ENCODE measurements at places on chromosomes 4 and X.

DNA sequence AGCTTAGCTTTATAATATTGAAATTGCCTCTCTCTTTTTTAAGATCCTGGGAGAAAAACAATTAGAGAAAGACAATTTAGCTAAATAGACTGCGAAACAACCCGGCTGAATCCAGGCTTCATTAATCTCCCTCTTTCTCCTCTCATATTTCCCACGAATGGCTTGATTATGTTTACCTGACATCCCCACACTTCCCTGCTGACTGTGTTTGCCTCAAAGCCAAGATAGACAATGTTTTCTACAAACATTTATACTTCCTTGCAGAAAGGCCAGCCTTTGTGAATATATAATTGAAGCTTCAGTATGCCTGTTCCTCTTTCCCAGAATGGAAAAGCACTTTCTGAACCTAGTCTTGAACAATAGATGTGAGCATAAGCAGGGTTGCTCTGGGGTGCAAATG is 566.8 kb downstream of the PDHA2 start:
- no peaks in the 10 kb centered on the region for H3K36me3 ChIP-seq
- no peaks in the 10 kb centered on the region for H3K4me1 ChIP-seq
- H3K27ac ChIP-seq: no peak overlapping the region
- no peak overlapping the region for H3K4me3 ChIP-seq

DNA sequence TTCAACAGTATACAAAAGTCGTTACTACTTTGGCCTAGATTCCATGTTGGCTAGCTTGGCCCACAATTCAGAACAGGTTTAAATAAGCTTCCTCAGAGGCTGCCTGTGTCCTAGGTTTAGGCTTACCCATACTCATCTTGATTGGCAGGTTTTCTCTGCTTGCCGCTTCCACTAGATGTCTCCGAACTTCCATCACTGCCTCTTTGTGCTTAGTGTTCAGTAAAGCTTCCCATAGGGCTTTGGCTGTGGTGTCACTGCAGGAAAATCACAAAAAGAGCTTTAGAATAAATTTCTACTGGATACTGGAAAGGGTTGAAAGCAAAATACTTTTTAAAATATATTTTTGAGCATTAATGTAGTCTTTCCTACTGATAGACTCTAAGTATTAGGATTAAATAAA is 52.4 kb downstream of the SCFD2 start:
- H3K27ac ChIP-seq: no peak overlapping the region
- H3K4me1 ChIP-seq: peaks cover 15% of the 10 kb centered on the region
- no peak for DNase-seq
- no peaks in the 10 kb centered on the region for H3K27me3 ChIP-seq
- H3K4me3 ChIP-seq: no peak overlapping the region

DNA sequence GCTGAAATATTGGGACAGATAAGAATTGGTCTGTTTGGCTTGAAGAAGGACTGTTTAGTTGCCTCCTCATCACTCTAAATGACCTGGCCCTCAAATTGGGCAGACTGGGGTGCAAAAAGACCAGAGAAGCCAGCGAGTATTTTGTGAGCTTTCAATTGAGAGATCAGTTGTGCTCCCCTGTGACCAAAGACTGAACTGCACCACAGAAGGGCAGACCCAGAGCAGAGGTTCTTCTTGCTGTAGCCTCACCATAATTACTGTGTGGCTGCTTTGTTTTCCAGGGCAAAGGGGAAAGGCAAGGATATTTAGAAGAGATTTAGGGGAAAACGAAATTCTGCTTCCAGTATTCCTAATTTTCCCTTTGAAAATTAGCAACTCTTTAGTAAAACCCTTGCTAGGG is 104.0 kb upstream of the MBNL3 start:
- H3K4me3 ChIP-seq: no peak overlapping the region
- no peak overlapping the region for H3K27ac ChIP-seq
- no peak for DNase-seq
- H3K36me3 ChIP-seq: no peaks in the 10 kb centered on the region

DNA sequence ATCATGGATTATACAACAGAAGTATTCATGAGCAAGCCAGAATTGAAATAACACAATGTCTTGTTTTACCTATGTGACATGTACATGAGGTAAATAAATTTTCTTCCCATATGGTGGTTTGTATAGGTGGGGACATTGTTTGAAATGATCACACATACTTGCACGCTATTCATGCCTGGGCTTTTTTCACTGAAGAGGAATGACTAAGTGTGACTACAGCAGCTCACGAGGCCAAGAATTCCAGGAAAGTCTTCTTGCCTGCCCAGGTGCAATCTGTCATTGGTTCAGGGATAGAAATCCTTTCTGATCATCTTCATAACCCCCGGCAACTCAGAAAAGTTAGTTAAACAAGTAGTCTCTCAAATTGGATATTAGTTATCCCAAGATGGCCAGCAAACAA is 36.3 kb upstream of the AREG start:
- H3K27me3 ChIP-seq: peaks cover 6% of the 10 kb centered on the region
- H3K36me3 ChIP-seq: no peaks in the 10 kb centered on the region
- no peak overlapping the region for H3K4me3 ChIP-seq
- DNase-seq: no peak
- no peaks in the 10 kb centered on the region for H3K4me1 ChIP-seq
- no peak overlapping the region for H3K27ac ChIP-seq

DNA sequence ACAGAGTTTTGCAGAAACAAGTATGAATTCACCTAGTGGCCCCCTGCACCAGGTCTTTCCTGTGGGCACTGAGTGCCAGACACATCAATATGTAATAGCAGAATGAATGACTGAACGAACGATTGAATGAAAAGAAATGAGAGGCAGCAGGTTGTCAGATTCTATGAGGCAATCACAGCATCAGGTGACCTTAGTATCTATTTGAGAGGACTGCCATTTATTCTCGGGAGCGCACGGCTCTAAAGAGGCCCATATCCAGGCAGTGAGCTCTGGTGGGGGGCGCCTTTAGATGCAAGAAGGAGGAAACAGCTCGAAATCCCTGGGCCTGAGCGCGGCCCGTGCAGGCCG is 528 bp upstream of the SLC25A4 start:
- H3K4me3 ChIP-seq: peak overlapping the region; percentile 87
- peaks cover 13% of the 10 kb centered on the region for H3K4me1 ChIP-seq
- no peak for DNase-seq
- peaks cover 14% of the 10 kb centered on the region for H3K27me3 ChIP-seq

DNA sequence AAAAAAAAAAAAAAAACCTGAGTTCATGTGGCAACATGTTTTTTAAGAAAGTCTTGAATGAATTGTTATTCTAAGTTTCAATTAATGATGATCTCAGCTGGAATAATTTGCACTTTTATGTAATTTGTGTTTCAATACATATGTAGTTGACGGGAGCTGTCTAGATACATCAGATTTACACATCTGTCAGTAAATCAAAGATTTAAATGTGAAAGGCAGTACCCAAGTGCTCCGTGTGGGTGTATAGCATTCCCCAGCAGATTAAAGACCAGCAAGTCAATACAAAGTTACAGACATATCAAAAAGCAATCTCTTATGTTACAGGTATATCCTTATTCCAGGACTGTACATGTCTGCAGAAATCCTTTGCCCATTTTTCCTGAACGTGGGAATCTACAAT is 35.2 kb downstream of the SYNPO2 start:
- peaks cover 52% of the 10 kb centered on the region for H3K27me3 ChIP-seq
- no peaks in the 10 kb centered on the region for H3K36me3 ChIP-seq
- no peak overlapping the region for H3K27ac ChIP-seq
- no peak for DNase-seq

- peak; percentile 17 for DNase-seq
- H3K27me3 ChIP-seq: no peaks in the 10 kb centered on the region
- H3K36me3 ChIP-seq: peaks cover 1% of the 10 kb centered on the region
- peak overlapping the region; percentile 90 for H3K27ac ChIP-seq
- peak overlapping the region; percentile 23 for H3K4me3 ChIP-seq
- peaks cover 53% of the 10 kb centered on the region for H3K4me1 ChIP-seq
These were observed 52.5 kb upstream of the ANTXR2 start for GRCh38 chr4:80125252-80126177.

GRCh38 chr4:60194214-60194613 is 1005.9 kb upstream of the ADGRL3 start:
- H3K4me3 ChIP-seq: no peak overlapping the region
- H3K27ac ChIP-seq: no peak overlapping the region
- H3K27me3 ChIP-seq: no peaks in the 10 kb centered on the region
- no peak for DNase-seq

GRCh38 chrX:10833299-10834169 is 213.1 kb upstream of the MID1 start:
- no peaks in the 10 kb centered on the region for H3K36me3 ChIP-seq
- H3K27me3 ChIP-seq: no peaks in the 10 kb centered on the region
- no peak for DNase-seq
- H3K4me3 ChIP-seq: no peak overlapping the region

DNA sequence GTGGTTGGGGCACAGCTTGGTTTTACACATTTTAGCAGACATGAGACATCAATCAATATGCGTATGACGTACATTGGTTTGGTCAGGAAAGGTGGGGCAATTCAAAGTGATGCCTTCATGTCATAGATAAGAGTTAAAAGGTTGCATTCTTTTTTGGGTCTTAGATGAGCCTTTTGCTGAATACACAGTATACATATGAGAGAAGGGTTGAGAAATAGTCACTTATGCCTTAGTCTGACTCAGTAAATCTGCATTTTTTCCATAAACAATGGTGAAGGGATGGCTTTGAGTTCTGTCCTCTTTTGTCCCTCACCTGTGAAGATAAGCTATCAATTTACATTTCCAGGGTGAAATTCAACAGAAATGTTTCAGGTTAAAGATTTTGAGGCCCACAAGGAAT is 43.9 kb upstream of the UGT2B15 start:
- H3K36me3 ChIP-seq: no peaks in the 10 kb centered on the region
- H3K27me3 ChIP-seq: no peaks in the 10 kb centered on the region
- no peak overlapping the region for H3K27ac ChIP-seq
- DNase-seq: no peak
- no peak overlapping the region for H3K4me3 ChIP-seq
- no peaks in the 10 kb centered on the region for H3K4me1 ChIP-seq

DNA sequence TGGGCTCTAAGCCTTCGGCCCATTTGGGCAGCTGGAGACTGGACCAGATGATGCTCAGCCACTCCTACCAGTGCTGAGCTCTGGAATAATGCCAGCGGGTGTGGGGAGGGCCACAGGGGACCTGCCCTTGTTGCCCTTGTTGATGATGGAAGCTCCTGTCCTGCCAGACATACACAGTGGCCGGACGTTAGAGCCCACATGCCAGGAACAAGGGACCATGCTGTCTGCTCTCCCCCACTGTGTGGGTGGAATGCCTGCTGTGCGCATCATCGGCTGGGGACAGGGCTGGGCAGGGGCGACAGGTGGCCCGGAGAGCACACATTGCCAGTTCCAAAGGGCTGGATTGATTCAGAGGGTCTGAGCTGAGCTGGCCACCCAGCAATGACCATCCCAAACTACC is 2.0 kb downstream of the ABLIM2 start:
- peaks cover 8% of the 10 kb centered on the region for H3K36me3 ChIP-seq
- H3K4me3 ChIP-seq: no peak overlapping the region
- no peak overlapping the region for H3K27ac ChIP-seq
- peaks cover 17% of the 10 kb centered on the region for H3K4me1 ChIP-seq
- DNase-seq: no peak
- no peaks in the 10 kb centered on the region for H3K27me3 ChIP-seq

DNA sequence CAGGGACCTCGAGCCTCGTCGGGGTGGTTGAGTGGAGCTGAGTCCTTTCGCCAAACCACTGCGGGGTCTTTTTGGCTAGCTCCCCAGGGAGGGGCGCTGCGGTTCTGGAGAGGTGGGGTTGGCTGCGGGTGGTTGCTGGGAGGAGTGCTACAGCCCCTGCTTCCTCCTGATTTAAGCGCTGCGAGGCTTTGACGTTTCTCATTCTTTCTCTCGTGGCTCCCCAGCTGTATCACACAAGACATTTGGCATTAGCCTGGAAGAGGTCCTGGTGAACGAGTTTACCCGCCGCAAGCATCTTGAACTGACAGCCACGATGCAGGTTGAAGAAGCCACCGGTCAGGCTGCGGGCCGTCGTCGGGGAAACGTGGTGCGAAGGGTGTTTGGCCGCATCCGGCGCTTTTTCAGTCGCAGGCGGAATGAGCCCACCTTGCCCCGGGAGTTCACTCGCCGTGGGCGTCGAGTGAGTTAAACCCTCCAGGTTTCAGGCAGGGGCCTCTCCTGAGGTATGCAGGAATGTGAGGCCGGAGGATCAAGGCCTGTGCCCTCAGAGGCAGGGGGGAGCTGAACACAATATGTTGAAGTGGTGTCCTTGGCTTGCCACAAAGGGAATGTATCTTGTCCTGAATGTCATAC is 25.5 kb downstream of the ARHGAP36 start:
- no peak overlapping the region for H3K27ac ChIP-seq
- DNase-seq: no peak
- no peak overlapping the region for H3K4me3 ChIP-seq
- peaks cover 61% of the 10 kb centered on the region for H3K27me3 ChIP-seq
- H3K36me3 ChIP-seq: no peaks in the 10 kb centered on the region

DNA sequence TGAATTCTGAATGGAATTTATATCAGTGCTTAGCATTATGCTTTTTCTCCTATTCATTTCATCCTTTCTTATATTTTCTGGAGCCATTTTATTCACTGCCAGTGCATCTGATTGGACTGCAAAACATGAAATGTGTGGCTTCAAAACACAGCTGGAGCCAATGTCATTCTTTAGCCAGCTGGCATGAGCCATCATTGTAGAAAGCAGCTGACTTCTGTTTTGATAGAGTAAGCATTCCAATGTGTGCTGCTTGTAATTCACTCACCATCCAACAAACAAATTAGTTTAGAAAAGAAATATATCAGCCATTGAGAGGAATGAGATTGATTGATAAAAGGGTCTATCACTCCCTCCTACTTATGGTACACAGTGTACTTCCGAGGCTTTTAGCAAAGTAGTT is 2616.0 kb downstream of the ARAP2 start:
- no peak overlapping the region for H3K4me3 ChIP-seq
- H3K27me3 ChIP-seq: no peaks in the 10 kb centered on the region
- no peaks in the 10 kb centered on the region for H3K4me1 ChIP-seq
- peaks cover under 1% of the 10 kb centered on the region for H3K36me3 ChIP-seq

DNA sequence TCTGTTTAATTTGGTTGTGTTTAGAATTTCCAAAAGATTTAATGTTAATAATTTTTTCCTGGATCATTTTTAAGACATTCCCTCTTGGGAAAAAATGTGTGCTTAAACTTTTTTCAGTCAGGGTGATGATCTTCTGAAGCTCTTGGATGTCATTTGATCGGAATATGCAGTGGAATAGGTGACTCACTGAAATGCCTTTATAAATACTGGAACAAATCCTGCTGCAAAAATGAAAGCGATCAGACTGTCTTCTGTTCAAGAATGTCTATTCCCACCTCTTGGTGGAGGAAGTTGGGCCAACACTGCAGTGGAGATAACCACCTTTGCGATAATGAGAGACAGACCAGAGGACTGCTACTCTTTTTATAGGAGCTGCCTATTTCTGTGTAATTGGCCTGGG is 46.7 kb downstream of the LARP1B start:
- H3K4me3 ChIP-seq: no peak overlapping the region
- peaks cover 6% of the 10 kb centered on the region for H3K36me3 ChIP-seq
- H3K4me1 ChIP-seq: no peaks in the 10 kb centered on the region
- H3K27ac ChIP-seq: no peak overlapping the region
